ENCODE measurements at places on chromosomes 11 and 22. TPM values are rescaled to one million over a fixed set of nuclear protein-coding genes. Genes with fewer than 3 reads are reported as not detected.

Gene RFPL1
- polyA plus RNA-seq, result not detected

GRCh38 chr11:86519064-86519911, 144.6 kb downstream of the CCDC81 start:
- no peak for DNase-seq

DNA sequence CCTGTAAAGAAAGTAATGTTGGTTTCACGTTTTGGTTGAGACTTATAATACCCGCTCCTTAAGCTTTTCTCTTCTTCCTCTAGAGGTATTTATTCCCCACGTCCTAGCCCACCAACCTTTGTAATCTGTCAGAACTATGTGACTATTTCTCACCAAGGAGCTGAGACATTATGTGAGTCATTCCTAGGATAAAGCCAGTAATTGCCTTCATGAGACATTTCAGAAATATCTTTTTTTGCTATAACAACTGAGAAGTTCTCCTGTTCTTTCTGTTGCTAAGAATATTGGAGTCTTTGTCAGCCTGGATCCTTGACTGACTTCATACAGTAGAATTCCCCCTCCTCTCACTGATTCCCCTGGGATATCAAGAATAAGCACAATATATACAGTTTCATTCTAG, 1497.0 kb upstream of the TENM4 start:
- no peak for DNase-seq

- no peak for DNase-seq
These were observed 248.3 kb downstream of the DDX10 start for GRCh38 chr11:108913204-108913603.

- no peak for DNase-seq
These were observed 71.5 kb upstream of the BID start for GRCh38 chr22:17845790-17846189.

DNA sequence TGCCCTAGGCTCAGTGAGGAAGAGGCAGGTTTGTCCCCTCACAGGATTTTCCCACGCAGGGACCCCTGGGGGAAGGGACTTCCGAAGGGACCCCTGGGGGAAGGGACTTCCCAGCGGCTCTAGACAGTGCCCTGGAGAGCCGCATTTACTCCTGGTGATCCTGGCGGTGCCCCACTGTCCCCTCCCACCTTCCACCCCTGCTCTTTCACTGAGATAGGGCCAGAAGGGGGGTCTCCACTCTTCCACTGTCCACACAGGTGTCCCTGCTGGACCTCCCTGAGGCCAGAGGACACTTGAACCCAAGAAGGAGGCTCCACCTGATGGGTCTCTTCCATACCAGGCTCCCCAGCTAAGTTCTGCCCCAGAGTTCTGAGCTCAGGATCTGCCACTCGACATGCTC, 1333.9 kb downstream of the BRD1 start:
- DNase-seq, result no peak

GRCh38 chr11:22808571-22809197, 20.9 kb downstream of the SVIP start:
- DNase-seq, result no peak

Gene PHLDA2
- 0.78 TPM for polyA plus RNA-seq

Gene SERPING1
- polyA plus RNA-seq, result 23.3 TPM

GRCh38 chr22:23823331-23823791, 15.4 kb downstream of the DERL3 start:
- no peak for DNase-seq

DNA sequence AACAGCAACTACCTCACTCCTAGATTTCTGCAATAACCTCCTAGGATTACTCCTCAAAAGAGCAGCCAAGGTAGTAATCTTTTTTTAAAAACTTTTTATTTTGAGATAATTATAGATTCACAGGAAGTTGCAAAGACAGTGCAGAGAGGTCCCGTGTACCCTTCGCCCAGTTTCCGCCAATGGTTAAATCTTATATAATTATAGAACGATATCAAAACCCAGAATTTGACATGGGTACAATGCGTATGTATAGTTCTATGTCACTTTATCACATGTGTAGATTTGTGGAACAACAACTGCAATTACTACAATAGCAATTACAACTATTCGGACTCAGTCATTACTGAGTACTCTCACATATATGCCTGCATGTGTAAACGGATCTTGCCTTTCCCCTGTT, 94.8 kb upstream of the APOA1 start:
- DNase-seq, result no peak

Gene CECR2
- polyA plus RNA-seq, result not detected

DNA sequence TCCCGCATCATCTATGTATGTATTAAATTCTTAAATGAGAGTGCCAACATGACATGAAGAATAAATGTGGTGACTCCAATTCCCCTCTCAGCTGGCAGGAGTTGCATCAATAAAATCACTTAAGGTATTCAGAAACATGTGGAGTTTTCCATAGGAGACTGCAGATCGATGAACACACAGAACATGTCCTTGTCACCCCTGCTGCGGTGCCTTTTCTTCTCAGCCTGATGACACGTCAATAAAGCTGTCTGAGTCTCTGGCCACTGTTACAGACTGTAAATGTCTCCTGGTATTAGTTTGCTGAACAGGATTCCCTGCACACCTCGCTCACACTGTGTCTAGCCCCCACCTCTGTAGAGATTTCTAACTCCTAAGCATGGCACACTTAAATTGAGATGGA, 460.5 kb downstream of the LRRC4C start:
- no peak for DNase-seq

Gene OR4D6
- not detected for polyA plus RNA-seq

DNA sequence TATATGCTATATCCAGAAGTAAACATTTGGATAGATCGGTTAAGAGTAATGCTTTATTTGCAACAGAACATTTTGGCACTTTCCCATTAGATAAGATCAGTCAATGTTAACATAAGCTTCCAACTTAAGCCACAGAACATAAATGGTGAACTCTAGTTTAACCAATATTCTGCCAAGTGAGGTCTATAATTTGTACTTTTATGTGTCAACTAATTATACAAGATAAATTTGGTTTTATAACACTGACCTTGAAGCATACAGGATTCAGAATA, 23.5 kb upstream of the BLID start:
- peak; percentile 9 for DNase-seq

DNA sequence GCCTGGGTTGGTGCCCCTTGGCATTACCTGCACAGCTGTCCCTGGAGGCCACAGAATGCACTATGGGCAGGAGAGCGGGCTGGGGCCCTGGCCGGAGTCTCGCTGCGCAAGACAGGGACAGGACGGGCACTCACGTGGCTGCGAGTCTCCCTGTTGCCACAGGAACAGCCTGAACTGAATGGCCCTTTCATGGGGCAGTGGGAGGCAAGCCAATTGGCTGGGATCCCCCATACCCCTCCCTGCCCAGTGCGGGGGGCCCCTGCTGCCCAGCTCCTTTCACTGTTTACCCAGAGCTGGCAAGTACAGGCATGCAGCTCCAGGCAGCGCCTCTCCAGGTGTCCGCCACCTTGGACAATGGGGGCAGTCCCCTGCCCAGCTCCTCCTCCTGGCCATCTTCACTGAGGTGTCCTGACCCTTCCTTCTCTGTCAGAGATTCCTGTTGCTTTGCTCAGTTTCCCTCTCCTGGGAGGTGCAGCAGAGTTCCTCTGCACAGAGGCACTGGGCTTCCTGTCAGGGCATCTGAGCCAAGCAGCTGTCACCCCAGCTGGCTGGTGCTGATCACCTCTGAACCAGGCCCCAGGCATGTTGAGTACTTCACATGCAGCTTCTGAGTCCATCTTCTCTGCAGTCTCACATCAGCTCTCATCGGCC, 5.2 kb downstream of the USP2 start:
- DNase-seq, result peak; percentile 88

DNA sequence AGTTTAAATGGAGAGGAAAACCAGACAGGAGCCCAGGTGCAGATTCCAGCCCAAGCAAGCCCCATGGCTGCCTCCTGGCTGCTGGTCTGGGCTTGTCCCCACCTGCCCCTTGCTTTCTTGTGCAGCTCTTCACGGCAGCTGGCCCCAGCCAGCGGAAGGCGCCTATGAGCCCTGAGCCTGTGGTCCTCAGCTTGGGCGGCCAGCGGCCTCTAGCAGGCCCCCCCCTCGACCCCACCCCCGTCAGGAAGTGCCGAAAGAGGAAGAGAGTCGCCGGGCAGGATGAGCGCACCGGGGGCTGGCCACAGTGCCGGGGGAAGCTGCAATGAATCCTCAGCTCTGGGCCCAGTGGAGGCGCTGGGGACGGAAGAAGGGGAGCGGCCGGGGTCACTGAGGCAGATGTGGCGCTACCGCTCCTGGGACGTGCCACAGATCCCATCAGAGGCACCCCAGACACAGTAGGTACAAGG, 2.1 kb upstream of the DGKZ start:
- no peak for DNase-seq

Gene RAB38
- polyA plus RNA-seq, result 0.30 TPM

DNA sequence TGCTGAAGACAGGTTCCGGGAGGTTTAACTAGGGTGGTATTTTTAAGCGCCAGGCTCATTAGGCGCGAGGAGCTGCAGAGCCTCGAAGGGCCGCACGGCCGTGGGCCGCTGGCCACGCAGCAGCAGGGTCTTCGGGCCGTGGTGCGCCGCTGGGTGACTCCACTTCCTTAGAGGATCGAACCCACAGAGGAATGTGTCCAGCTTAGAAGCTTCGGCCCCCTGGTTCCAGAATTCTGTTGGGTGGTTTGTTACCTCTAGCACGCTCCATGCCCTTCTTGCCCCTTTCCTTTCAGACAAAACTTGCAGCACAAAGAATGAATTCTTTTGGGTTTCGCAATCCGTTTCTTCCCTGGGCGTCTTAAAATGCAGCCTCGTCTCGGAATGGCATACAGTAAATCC, 773 bp upstream of the PATL1 start:
- DNase-seq, result no peak

Gene KCNE3
- polyA plus RNA-seq, result 2.3 TPM

DNA sequence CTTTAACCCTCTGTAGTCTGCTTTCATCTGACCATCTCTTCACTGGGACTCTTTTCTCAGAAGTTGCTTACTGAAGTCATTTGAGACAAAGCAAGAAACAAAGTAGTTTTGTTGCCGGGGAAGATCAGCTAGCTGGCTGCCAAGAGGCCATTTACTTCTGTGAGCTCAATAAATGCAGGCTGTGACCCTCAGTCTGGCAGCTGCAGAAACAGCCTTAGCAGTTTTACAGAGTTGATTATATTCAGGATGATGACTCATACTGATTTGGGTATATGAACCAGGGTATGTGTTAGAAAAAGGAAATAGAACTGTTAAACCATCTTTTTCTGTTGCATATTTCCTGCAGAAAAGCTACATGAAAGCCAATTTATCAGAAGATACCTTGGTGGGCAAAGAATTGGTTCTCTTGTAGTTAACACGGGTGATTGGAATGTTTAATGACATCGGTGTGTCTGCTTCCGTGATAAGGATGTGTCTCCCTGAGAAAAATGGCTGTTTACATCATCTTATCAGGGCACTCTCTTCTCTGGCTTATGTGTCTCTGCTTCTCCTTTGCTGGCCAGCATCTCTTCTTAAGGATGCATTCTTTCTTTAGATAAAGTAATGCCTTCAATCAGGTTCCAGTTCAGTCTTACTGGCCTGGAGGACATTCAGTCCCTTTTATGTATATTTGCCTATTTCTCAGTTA, 18.5 kb downstream of the FIBIN start:
- DNase-seq, result no peak

Gene OR2AT4
- polyA plus RNA-seq, result not detected

- DNase-seq, result no peak
These were observed 45.3 kb upstream of the SHISAL1 start for GRCh38 chr22:44357966-44358465.

GRCh38 chr11:11022125-11022730, 164.4 kb upstream of the ZBED5 start:
- no peak for DNase-seq

- no peak for DNase-seq
These were observed 241.2 kb upstream of the SYN3 start for GRCh38 chr22:33299245-33299956.

Gene MISFA
- 1.4 TPM for polyA plus RNA-seq

GRCh38 chr11:28384418-28384817, 276.2 kb downstream of the METTL15 start:
- DNase-seq, result no peak

DNA sequence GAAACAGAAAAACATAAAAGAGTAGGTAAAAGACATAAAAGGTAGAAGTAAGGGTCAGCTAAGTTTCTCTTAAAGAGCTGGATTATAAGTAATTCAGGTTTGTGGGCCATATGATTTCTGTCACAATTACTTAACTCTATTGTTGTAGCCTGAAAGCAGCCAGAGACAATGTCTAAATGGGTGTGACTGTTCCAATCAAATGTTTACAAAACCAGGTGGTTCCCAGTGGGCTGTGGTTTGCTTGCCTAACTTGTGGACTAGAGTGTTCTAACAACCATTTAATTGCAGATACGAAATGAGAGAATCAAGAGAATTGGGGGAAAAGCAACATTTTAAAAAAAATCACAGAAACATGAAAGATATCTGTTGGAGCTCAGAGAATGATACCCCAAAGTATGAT, 22.6 kb downstream of the OR6M1 start:
- DNase-seq, result no peak

- DNase-seq, result no peak
These were observed 90.8 kb upstream of the HSD17B12 start for GRCh38 chr11:43589601-43590250.

Gene MRPL23
- polyA plus RNA-seq, result 63.1 TPM

- DNase-seq, result no peak
These were observed 58.0 kb upstream of the FGF3 start for GRCh38 chr11:69877235-69877634.

- DNase-seq, result no peak
These were observed 38.8 kb downstream of the LRRC32 start for GRCh38 chr11:76631566-76632308.

GRCh38 chr22:18156878-18157713, 7.1 kb downstream of the USP18 start:
- peak; percentile 64 for DNase-seq

DNA sequence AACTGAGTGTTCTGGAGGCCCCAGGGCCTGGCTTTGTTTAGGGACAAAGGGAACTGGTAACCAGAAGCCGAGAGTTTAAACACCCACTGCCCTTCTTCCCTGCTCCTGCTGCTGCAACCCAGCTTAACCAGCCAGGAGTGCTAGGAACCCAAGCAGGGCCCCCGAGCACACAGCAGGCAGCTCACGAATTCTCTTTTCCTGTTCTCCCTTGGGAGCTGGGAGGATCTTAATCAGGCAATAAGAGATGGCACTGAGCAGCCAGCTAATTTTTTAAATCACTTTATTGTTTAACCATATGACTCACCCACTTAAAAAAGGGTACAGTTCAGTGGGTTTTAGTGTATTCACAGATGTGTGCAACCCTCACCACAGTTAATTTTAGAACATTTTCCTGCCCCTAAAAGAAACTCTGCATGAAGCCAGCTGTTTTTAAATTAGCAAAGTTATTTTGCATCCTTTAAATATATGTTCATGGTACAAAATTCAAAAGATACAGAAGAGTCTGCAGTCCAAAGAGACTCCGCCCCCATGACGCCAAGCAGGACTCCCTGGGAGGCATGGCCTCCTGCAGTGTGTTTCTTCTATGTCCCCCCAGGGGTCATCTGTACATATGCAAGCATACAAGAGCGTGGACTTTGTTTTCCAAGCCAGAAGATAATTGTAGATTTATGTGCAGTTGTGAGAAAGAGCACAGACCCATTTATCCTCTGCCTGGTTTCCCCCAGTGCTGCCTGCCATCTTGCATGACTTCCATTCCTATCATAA, 18.9 kb upstream of the PPP6R3 start:
- no peak for DNase-seq
